ACHN (cell line): ENCODE measurements at places on chromosomes 7 and 10.
A peak's percentile ranks its signal among the peaks of the same experiment; 100 is the strongest.

DNA sequence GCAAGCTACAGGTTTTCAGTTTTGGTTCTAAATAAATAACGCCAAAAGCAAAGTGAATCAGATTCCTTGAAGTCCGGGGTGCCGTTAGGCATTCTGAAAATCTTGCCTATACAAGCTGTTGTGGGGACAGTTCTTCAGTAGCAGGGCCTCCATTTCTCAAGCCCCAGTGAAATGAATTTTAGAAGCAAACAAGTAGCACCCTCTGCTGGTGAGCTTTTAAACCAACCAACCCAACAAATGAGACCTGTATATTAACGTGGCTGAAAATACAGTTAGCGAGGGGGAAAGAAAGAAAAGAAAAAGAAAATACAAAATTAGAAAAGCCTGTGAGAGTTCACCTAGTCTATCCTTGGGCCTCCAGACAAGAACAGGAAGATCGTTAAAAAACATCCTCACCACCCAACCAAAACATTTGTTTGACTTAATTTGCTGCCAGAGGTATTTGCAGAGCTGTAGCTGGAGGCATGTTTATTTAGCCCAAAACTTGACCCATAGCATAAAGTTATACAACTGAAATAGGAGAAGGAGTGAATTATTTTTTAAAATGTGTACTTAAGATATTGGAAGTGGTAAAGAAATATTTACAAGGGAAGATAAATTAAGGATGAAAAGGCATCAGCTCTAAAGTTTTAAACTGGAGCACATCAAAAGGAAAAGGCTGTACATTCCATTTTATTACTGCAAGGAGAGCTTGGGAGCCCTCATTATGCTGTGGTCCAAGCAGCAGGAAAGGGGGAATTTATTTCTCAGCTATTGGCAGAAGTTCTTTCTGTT, 98.9 kb downstream of the DYNC1I1 start:
- peak; percentile 78 for DNase-seq

- peak; percentile 78 for DNase-seq
Observed at GRCh38 chr7:26497801-26498596, 206.3 kb downstream of the SNX10 start.

- DNase-seq = no peak
Observed at GRCh38 chr7:19465861-19466260, 243.0 kb downstream of the POLR1F start.

DNA sequence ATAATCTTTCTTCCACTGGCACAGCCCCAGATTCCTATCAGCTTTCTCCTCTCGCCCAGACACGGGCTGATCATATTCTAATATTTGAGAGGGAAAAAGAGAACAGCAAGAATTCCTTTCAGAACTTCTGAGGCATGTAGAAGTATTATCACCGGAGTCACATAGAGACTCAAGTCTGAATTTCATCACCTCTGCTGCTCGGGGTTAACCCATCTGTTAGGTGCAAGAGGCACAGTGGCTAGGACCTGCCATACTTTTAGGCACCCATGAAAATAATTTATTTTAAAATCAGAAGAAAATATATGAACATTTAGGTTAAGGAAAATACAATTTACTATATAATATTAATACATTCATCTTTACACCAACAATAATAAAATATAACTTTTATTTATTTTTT, 21.0 kb downstream of the PANK1 start:
- no peak for DNase-seq

- DNase-seq = no peak
Observed at GRCh38 chr7:77985974-77986339, 187.4 kb downstream of the PHTF2 start.

GRCh38 chr7:105295596-105296352, 92.9 kb downstream of the SRPK2 start:
- no peak for DNase-seq

GRCh38 chr10:125111118-125111727, 49.1 kb downstream of the CTBP2 start:
- no peak for DNase-seq

- DNase-seq = no peak
Observed at GRCh38 chr10:72637398-72637857, 11.5 kb upstream of the MICU1 start.

DNA sequence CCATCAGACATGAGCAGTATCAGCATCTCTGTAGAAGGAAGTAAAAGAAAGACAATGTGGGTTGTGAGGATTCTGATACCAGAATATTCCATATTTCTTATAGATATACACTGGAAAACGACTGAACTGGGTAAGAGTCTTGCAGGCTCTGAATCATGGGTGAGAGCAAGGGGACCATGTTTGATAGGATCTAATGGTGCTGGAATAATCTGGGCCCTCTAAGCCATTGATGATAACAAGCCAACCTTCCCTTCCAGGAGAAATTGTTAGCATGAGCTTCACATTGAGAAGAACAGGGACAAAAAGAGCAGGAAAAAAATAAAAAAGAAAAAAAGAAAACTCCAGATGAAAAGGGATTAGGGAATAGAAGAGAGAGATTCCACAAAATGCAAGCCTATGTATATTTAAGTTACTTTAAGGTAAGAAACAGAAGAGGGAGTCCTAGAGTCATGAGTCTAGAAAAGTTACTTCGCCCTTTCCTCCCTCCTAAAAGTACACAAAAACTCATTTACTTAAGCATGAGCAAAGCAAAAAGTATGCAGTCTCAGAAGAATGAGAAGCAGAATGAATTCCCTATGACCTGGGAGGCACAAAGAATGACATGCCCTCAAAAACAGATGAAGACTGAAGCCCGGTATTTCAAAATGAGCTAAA, 181.9 kb downstream of the TMEM26 start:
- DNase-seq = no peak

DNA sequence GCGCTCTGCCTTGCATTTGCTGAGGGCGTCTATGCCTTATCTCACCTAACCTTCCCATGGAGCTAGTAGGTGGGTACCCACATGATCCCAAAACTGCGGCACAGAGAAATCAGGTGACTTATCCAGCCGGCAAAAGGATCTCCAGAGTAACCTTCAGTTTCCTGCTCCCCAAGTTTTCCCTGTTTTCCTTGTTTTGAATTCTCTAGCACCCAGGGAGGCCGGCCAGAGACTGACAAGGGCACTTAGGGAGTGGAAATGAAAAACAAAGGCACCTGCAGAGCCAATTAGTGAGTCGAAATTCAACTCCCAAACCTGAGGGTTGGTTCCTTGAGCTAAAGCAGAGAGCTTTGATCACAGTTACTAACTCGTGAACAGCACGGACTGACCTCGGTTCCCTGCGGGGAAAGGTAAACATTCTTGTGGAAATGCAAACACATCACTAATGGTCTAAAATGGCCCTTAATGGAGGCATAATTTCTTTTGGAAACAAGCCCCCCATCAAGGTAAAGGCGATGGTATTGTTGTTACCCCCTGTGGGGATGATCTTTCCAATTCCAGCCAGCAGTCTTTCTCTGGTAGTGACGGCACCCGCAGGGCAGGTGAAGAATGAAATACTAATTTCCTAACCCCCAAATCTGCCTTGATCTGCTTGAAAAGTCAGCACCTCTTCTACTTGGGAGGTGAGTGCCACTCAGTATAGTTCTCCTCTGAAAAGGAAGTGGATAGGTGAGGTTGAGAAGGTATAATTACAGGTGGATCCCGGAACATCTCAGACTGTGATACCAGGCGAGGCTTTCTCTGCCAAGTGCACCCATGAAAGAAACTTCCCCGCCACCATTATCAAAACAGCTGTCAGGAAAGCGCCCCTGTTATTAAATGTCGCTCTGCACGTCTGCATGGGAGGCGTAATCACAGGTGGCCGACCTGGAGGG, 365.6 kb upstream of the AUTS2 start:
- no peak for DNase-seq

GRCh38 chr10:129335396-129335795, 131.6 kb upstream of the MGMT start:
- DNase-seq = no peak

GRCh38 chr10:104317269-104317710, 21.0 kb downstream of the ITPRIP start:
- DNase-seq = no peak

- no peak for DNase-seq
Observed at GRCh38 chr10:129038522-129038921, 428.5 kb upstream of the MGMT start.

DNA sequence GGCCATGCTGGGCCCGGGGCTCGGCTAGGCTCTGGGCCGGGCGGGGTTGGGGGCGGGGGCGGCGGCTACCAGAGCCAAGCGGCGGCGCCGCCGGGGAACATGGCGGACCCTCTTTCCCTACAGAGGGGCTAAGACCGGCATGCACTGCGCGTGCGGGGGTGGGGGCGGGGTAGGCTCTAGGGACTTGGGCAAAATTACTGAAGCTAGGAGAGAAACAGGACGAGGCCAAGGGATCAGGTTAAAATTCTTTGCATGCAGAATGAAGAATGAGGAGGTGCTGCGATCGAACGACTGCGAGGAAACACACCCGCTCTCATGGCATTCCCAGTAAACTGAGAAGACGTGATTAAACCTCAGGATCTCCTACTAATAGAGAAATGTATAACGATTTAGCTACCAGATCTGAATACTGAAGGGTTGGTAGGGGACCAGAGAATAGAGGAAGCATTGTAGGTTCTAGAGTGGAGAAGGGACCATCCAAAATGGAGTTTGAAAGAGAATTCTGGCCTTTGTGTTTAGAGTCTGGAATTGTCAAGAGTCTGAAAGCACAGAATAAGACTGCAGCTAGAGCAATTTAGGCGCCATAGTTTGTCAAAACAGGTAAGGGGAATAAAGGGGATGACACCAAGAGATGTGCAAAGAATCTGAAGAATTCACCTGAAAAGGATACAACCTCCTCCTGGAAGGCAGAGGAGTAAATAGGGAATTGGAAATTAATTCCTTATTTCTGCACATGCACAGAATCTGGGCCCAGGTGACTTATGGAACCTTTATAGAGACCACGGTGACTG, at the start of gene PPP3CB:
TSS of gene PPP3CB (minus strand) at position 141 of the 791 bp plus-strand sequence. CDS start at position 6, 135 bp downstream.
- DNase-seq = peak; percentile 97

- DNase-seq = no peak
Observed at GRCh38 chr7:108463613-108464012, 7.4 kb upstream of the NRCAM start.

GRCh38 chr10:112282086-112282485, 1.1 kb upstream of the TECTB start:
- DNase-seq = no peak

DNA sequence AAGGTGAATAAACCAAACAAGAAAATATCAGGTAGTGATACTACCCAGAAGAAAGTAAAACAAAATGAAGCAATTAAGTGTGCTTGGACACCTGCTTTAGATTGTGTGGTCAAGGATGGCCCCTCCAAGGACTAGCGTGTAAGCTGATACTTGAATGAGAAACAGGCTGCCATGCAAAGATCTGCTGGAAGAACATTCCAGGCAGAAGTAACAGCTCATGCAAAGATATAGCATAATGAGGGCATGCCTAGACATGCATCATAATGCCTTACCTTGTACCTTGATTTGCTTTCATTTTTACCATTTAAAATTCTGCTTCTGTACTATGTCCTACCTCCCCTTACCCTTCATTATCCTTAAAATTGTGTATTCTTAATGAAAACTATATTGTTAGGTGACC, 74.8 kb upstream of the HDAC9 start:
- peak; percentile 34 for DNase-seq
